ENCODE measurements at places on chromosomes 4 and X.

DNA sequence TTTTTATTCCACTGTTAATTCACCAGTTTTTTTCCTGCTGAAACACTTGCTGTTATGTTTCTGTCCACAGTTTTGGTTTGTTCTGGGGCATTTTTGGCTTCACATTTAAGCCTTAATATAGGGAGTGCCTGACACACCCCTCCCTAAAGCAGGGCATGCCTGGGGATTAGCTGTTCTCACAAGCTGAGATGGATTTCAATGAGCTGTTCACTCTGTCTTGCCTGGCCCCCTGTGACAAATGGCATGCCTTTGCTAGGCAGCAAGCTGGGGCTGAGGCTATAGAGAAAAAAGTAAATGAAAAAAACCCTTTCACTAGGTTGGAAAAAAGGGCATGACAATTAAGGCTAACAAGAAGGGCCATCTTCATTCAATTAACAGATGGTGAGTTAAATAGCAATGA is 22.4 kb downstream of the LPAR4 start:
- DNase-seq, result no peak

DNA sequence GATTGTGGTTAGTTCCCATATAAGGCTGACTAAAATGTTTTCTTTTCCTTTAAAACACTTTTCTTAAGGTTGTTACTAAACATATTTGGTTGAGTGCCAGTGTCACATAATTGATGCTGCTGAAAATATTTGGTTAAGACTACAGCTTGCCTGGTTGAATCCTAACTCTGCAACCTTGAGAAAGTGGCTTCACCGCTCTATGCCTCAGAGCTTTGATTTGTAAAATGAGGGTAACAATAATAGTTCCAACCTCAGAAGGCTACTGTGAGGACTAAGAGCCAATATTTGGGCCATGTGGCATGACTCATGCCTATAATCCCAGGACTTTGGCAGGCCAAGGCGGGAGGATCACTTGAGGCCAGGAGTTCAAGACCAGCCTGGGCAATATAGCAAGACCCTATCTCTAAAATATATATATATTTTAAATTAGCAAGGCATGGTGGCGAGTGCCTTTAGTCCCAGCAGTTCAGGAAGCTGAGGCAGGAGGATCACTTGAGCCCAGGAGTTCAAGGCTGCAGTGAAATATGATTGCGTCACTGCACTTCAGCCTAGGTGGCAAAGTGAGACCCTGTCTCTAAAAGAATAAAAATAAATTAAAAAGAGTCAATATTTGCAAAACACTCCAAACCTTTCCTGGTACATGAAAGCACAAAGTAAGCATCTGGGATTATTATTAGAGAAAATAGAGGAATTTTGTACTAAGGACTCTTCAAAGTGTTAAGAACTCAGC is 7.1 kb upstream of the NEIL3 start:
- DNase-seq, result no peak

DNA sequence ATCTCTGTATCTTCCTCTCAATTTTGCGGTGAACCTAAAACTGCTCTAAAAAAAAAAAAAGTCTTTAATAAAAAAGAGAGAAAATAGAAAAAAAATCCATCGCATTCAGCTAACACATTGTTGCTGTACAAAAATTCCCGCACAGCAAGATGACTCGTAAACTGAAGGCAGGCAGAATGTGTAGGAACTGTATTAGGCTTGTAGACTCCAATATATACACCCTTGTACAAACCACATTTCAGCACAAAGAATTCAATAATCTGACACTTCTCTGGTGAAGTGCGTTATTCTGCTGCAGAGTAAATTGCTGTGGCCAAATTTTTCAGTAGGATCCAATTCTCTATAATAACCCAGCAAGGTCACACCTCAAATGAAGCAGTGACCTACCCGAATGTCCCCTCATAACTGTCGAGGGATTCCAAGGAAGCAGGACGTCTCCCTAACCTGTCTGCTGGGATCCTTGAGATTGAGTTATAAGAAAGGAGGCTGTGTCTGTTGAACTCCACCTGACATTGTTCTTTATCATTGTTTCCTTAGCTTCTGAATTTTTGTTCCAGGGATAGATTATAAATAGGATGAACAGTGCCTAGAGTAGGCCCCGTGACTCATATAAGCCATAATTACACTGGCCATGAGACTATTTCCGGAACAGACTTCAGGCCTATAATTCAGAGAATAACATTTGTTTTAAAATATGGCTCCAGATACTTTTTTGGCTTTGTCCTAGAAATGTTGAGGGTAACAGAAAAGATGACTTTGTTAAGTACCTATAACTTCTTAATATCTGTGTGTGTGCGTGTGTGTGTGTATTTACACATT is 348.3 kb downstream of the PCDH7 start:
- DNase-seq, result no peak

- DNase-seq, result no peak
These were observed 79.1 kb downstream of the ANKRD50 start for GRCh38 chr4:124633285-124633941.

DNA sequence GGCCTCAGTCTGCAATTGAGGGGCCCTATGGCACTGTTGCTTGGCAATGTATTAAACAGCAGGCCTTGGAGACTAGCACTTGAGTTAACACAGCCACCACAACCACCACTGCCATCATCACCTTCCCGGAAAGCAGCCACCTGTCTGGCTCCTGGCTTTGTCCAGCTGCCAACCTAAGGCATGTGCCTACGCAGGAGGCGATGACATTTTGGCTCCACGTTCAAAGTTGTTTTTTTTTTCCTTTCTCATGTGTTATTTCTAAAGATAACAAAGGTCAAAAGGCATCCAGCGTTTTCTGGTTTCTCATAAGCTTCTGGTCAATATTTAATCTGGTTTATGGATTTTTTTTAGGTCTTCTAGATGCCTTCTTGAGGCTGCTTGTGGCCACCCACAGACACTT is 7.5 kb downstream of the CLDN2 start:
- DNase-seq, result no peak

DNA sequence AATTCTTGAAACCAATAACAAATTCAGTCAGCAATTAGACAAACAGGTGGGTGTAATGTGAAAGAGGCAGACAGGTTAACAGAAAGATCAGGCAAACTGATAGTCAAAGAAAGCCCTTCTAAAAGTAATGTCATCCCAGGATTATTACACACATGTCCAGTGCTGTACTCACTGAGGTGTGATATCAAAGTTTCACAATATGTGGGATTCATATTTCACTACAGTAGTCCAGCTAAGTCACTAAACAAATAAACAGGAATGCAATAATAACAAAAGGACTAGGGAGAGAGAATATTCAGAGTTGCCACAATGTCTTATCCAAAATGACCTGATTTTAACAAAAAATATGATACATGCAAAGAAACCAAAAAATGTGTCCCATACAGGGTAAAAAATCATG is 787.5 kb downstream of the FSTL5 start:
- no peak for DNase-seq

All from NCI-H1436 (cell line).